Hepatic stellate cell (primary cell): ENCODE measurements at places on chromosomes 3 and 15.
A peak's percentile ranks its signal among the peaks of the same experiment; 100 is the strongest.

GRCh38 chr3:113065336-113065735, 74.6 kb downstream of the GTPBP8 start:
- no peak for DNase-seq

GRCh38 chr15:26985050-26985449, 14.1 kb downstream of the GABRG3 start:
- DNase-seq, result no peak

DNA sequence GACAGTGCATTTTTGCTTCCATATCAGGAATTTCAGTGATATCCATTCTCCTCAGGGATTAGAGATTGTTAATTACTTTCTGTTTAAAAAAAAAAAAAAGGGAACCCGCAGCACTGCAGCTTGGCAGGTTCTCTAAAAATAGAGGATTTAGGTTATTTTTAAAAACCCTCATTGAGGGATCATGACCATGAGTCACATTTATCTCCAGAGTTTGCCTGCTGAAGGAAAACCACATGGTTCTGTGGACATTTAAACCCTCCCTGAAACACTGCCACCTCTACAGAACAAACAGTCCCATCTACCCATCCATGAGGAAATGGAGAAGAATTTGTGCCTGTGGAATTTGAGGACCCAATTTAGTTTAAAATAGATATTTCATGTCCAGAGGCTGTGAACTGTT, 66.2 kb upstream of the UBE2E1 start:
- peak; percentile 73 for DNase-seq

- DNase-seq, result no peak
Measured at GRCh38 chr15:80957556-80957955, 32.1 kb downstream of the MESD start.

DNA sequence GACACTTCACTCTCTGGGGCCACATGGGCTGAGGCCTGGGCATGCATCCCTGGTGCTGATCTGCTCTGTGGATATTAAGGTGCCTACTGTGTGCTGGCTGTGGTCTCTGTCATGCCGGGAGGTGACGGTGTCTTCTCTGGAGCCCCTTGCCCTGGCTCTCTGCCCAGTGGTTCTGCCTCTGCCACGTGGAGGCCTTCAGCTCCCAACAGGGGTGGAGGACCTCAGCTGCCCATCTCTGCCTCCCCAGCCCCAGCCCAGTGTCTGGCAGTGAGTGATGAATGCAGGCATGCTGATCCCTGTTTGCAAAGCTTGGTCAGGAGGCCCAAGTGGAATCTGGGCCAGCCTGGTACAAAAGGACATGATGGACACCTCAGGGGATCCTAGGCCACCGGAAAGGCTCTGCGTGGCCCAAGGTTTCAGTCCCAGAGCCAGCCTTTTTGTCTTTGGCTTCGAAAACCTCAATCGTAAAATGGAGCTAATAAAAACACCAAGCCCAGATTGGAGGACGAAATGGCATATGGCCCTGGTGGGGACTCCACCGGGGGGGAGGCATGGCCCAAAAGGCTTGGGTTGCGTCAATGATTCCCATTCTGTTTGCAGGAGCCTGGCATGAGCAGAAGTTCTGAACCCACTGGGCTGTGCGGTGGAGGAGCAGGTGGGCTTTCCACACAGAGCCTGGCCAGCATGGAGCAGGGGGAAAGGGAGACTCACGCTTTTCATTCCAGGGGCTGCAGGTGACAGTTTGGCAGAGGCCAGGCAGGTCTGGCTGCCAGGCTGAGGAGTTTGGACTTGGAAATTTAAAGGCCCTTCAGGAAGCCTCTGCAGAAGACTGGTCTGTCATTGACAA, 54.7 kb upstream of the KLF13 start:
- no peak for DNase-seq

- DNase-seq, result no peak
Measured at GRCh38 chr15:27418726-27419125, 447.7 kb downstream of the GABRG3 start.

DNA sequence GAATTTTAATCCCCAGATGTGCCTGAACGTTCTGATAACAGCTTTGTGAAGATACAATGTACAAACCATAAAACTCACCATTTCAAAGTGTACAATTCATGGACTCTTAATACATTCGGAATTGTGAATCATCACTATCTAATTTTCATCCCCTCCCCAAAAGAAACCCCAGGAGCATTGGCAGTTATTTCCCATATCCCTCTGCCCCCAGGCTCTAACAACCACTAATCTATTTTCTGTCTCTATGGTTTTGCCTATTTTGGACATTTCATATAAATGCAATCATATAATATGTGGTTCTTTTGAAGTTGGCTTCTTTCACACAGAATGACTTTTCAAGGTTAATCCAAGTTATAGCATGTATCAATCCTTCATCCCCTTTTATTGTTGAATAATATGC, 25.3 kb downstream of the PRICKLE2 start:
- no peak for DNase-seq

DNA sequence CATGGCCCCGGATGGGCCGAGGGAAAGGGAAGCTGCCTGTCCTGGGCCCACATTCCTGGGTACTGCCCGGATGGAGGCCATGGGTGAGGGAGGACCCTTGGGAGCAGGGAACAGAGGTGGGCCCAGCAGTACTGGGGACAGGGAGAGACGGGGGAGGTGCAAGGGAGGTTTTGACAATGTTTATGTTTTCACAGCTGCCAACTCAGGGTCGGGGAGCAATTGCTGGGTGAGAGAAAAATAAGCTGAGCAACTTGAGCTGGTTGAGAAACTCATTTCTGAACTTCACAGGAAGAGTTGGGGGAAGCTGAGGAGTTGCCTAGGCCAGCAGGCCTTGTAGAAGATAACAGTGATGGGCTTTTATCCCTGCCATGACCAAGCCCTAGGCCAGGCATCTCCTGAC, 11.1 kb upstream of the TSPAN3 start:
- DNase-seq, result no peak

DNA sequence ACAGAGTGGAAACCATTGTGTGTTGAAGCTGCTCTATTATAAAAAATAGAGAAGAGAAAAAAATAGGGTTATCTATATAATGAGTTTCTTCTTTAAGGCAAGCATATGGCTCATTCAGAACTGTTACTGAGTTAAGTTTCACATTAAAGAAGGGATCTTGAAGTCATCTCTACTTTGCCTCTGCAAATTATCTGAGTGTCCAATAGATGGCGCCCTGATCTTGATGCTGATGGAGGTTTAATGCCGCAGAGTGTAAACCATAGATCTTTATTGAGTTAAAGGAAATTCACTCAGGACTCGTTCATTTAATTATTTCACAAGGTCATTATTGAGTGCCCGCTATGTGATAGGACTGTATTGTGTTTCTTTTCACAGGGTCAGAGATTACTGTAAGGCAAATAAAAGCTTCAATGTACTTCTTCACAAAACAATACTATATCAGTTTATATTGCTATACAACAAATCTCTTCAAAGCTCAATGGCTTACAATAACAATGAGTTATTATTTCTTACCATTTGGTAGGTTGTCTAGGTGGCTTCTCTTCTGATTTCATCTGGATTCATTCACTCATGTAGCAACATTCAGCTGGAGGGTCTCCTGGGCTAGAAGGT, 171.4 kb downstream of the NSUN3 start:
- DNase-seq, result peak; percentile 19

GRCh38 chr3:74435631-74436030, 178.8 kb downstream of the CNTN3 start:
- no peak for DNase-seq

GRCh38 chr15:65743637-65744252, 48.3 kb downstream of the DENND4A start:
- no peak for DNase-seq

GRCh38 chr3:32399030-32399620, 7.5 kb downstream of the CMTM7 start:
- peak; percentile 50 for DNase-seq
